ENCODE measurements at places on chromosomes 2 and 18.

GRCh38 chr2:144430722-144431391 is 89.1 kb downstream of the ZEB2 start:
- DNase-seq, result peak; percentile 28

GRCh38 chr2:109644571-109645275 is 30.6 kb downstream of the SOWAHC start:
- DNase-seq, result no peak

- no peak for DNase-seq
Measured at GRCh38 chr18:43159086-43159770, 43.7 kb upstream of the RIT2 start.

GRCh38 chr2:161172901-161173540 is 12.8 kb downstream of the TANK start:
- no peak for DNase-seq

GRCh38 chr2:140164449-140164848 is 1384.3 kb upstream of the NXPH2 start:
- no peak for DNase-seq

DNA sequence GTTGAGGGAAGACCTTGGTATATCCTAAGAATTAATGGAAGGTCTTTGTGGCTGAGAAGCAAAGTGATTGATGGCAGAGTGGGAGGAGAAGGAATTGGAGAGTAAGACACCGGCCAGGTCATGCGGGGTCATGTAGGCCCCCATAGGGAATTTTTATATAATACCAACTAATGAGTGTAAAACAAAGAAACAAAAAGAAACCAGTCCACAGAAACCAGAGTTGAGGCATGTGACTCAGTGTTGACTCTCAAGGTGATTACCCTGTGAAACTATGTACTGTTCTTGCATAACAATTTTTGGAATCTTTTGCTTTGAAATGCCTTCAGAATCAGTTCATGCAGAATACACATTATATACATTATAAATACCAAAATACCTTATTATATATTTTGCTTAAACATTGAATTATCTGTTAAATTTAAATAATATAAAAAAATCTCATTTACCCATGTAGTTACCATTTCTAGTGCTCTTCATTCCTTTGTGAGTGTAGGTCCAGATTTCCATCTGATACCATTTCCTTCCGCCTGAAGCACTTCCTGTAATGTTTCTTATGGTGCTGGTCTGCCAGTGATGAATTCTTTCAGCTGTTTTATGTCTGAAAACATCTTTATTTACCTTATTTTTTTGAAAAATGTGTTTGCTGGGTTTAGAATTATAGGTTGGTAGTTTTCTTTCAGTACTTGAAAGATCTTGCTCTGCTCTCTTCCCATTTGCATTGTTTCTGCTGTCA is 8.6 kb downstream of the CLIP4 start:
- DNase-seq, result no peak

- DNase-seq, result no peak
Measured at GRCh38 chr2:223735035-223735640, 102.2 kb downstream of the AP1S3 start.

GRCh38 chr2:73907840-73908452 is 15.1 kb downstream of the ACTG2 start:
- no peak for DNase-seq

- DNase-seq, result no peak
Measured at GRCh38 chr2:5548991-5549715, 143.0 kb upstream of the SOX11 start.

GRCh38 chr18:31942291-31942998 is 483 bp downstream of the TRAPPC8 start:
- no peak for DNase-seq

DNA sequence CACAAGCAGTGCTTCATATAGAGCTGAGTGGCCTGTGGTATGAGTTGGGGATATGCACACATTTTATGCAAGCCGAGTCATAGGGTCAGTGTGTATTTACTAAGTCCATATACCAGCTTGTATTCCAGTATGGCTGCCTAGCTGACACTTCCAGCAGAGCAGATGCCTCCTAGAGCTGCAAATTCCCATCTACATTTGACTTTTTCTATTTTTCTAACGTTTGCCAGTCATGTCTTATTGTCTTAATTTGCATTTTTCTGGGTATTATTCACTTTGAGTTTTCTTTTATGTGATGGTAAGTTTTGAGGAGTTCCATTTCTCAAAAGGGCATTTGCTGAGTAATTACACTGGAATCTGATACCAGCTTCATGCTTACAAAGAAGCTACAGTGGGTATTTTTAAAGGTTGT is 334.5 kb upstream of the CDH2 start:
- no peak for DNase-seq

- no peak for DNase-seq
Measured at GRCh38 chr2:168089200-168089599, 158.2 kb downstream of the STK39 start.

- no peak for DNase-seq
Measured at GRCh38 chr18:69956665-69957620, 9.3 kb upstream of the CD226 start.

- no peak for DNase-seq
Measured at GRCh38 chr2:106078096-106078495, 116.0 kb downstream of the UXS1 start.

- no peak for DNase-seq
Measured at GRCh38 chr2:29059624-29060023, 14.7 kb downstream of the PCARE start.

GRCh38 chr2:213679894-213680293 is 395.6 kb downstream of the SPAG16 start:
- no peak for DNase-seq

- no peak for DNase-seq
Measured at GRCh38 chr2:226017537-226017936, 618.0 kb downstream of the NYAP2 start.

- DNase-seq, result no peak
Measured at GRCh38 chr18:51235009-51235789, 37.7 kb upstream of the MEX3C start.

DNA sequence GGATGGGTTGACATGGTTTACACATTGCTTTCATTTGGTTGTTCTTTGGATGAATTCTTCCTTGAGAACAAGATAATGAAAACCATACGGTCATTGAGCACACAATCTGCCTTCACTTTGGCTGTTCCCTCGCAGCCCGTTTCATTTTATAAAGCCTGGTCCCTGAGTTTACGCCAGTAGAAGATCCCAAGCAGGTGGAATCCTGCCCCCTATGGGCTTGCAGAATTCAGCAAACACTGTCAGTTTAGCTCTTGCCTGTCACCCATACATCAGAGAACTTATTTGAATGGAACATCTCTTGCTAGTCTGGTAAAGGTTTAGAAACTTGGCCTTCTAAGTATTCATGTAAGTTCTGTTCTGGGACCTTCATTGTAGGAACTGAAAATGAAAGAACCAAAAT is 666.4 kb upstream of the ZEB2 start:
- DNase-seq, result peak; percentile 4

DNA sequence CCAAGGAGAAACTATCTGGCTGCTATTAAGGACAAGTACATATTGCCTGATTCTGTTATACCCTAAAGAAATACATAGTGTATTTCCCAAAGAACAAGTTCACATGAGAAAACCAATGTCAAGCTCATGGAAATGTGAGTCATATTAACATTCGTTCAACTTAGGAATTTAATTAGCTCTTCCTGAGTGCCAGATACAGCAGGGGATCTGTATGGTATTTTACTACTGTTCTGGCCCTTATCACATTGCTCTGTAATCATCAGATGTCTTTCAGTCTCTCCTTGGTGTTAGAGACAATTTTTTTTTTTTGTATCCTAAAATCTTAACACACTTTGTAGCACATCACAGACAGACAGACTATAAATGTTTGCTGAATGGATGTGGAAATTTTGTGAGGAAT is 395.0 kb upstream of the CRIM1 start:
- no peak for DNase-seq

Measured in GM06990 (cell line).